ENCODE measurements at places on chromosomes 5 and 9. TPM values are rescaled to one million over a fixed set of nuclear protein-coding genes. Genes with fewer than 3 reads are reported as not detected.

NEUROG1 gene
- total RNA-seq = not detected

CANX gene
- total RNA-seq = 323 TPM

PSMD5 gene
- total RNA-seq = 31.0 TPM

CLIC3 gene
- total RNA-seq = 5.1 TPM

SLC6A7 gene
- total RNA-seq = not detected
